ENCODE measurements at places on chromosomes 7 and 10. TPM values are rescaled to one million over a fixed set of nuclear protein-coding genes. Genes with fewer than 3 reads are reported as not detected.
A peak's percentile ranks its signal among the peaks of the same experiment; 100 is the strongest.

DNA sequence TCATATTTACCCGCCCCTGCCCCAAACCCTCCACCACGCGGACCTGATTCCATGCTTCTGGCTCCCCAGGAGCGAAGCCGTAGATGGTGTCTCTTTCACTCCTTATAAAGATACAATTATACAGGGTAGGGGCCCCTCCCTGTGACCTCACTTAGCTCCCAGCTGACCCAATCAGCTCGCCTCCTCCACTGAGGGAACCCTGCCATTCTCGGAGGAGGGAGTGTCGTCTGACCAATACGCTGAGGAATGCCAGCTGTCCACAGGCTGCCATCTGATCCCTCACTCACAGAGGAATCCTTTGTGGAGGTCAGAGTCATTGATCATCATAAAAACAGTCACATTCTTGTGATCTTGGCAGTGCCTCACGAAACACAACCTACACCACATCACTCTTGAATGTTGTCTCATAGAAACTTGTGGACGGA lies 67.5 kb upstream of the INSIG1 start:
- peak; percentile 89 for DNase-seq

DNA sequence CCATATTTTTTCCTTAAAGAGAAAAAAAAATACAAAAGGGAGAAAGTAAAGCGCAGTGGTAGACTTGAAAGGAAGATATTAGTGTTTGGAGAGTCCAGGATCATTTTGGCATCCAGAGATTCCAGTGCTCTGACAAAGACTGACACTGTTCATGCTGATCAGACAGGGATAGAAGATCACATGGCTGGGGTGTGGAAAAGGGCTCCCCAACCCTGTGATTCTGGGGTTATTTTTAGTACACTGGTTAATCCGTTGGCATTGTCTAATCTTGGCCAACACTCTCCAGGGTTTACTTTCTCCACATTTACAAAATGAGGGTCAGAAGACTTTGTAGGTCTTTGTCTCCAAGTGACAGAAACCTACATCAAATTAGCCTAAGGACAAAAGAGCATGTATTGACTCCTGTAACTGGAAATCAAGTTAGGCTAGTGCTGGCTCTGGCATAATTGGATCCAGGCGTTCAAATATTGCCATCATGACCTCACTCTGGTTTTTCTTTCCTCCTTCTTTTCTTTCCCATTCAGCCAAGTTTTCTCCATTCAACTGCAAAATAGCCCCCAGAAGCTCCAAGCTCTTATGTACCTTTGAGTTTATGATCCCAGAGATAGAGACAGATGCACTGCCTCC lies 181.6 kb downstream of the PHTF2 start:
- DNase-seq: no peak

GRCh38 chr7:102875700-102876295 lies 37.0 kb upstream of the LRRC17 start:
- peak; percentile 88 for DNase-seq

GRCh38 chr10:122481296-122482056 lies 20.1 kb downstream of the HTRA1 start:
- no peak for DNase-seq

GPC2 gene
- 1.7 TPM for total RNA-seq

GIMAP4 gene
- not detected for total RNA-seq

SORBS1 gene
- 0.21 TPM for total RNA-seq

GIMAP8 gene
- not detected for total RNA-seq

All from HT-29 (cell line).